CD4-positive, alpha-beta T cell treated with Interleukin-2 at 100 ng/mL for 4 hours (primary cell): ENCODE measurements at places on chromosomes 6 and 20.
A peak's percentile ranks its signal among the peaks of the same experiment; 100 is the strongest.

- no peak for DNase-seq
Measured at GRCh38 chr20:48735112-48735511, 92.7 kb downstream of the PREX1 start.

GRCh38 chr6:24332317-24332716 lies 25.5 kb downstream of the DCDC2 start:
- DNase-seq: no peak

GRCh38 chr6:154156135-154156896 lies 117.3 kb downstream of the OPRM1 start:
- peak; percentile 76 for DNase-seq

GRCh38 chr6:25136854-25137253 lies 142.3 kb upstream of the CARMIL1 start:
- peak; percentile 41 for DNase-seq

GRCh38 chr20:59729506-59729905 lies 125.2 kb downstream of the PHACTR3 start:
- no peak for DNase-seq

- DNase-seq: no peak
Measured at GRCh38 chr6:111731456-111732195, 125.9 kb upstream of the TRAF3IP2 start.

DNA sequence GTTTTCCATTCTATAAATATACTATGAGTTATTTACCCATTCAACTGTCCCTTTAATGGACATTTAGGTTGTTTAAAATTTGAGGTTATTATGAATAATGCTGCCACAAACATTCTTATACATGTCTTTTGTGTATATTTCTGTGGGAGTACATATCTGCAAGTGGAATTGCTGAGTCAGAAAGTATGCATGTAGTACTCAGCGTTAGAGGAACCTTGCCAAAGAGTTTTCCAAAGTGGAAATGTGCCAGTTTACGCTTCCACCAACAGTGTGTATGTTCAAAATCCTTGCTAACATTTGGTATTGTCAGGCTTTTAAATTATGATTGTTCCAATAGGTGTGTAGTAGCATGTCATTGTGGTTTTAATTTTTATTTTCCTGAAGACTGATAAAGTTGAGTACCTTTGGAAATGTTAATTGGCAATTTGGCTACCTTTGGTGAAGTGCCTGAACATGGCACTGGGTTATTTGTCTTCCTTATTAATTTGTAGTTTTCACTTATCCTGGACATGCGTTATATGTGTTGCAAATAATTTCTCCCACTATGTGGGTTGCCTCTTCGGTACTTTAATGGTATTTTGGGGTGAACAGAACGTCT lies 341.2 kb downstream of the CD83 start:
- DNase-seq: no peak

GRCh38 chr6:37555040-37555781 lies 55.5 kb upstream of the CCDC167 start:
- DNase-seq: no peak

DNA sequence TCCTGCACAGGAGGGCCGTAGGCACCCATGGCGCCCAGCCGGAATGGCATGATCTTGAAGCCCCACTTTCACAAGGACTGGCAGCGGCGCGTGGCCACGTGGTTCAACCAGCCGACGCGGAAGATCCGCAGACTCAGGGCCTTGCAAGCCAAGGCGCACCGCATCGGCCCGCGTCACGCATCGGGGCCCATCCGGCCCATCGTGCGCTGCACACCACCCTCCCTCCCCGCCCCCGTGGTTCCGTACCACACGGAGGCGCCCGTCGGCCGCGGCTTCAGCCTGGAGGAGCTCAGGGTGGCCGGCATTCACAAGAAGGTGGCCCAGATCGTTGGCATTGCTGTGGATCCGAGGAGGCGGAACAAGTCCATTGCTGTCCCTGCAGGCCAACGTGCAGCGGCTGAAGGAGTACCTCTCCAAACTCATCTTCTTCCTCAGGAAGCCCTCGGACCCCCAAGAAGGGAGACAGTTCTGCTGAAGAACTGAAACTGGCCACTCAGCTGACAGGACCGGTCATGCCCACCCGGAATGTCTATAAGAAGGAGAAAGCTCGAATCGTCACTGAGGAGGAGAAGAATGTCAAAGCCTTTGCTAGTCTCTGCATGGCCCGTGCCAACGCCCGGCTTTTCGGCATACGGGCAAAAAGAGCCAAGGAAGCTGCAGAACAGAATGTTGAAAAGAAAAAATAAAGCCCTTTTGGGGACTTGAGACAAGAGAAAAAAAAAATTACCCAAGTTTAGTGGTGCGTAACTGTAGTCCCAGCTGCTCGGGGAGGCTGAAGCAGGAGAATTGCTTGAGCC lies 9.9 kb upstream of the NCOA5 start:
- DNase-seq: no peak

- DNase-seq: peak; percentile 14
Measured at GRCh38 chr6:30885999-30886896, 1.9 kb downstream of the DDR1 start.

DNA sequence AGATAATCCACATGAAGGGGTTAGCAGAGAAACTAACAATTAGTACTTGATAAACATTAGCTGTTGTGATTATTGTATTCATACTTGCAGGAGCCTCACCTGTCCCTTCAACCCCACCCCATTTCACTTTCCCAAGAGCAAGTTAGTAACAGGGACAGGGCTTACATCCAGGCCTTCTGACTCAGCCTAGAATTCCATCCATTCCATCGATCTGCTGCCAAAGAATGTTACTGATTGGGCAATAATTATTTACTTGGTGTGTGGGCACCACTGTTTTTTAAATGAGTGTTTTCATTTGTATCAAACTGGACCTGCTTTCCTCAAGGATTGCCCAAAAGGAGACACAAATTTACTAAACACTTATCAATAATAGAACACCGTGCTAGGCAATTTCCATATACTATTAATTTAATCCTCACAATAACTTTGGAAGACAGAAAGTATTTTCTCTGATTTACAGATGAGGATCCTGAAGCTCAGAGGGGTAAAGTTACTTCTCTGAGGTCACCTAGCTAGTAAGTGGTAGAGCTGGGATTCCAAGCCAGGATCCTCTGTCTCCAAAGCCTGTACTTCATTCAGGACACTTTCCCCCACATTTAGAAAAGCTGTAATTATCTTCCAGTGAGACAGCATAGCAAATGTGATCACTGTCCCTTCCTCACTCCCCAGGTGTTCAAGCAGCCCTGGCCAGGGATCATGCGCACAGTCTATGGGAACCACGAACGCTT lies 32.8 kb downstream of the GSS start:
- no peak for DNase-seq

DNA sequence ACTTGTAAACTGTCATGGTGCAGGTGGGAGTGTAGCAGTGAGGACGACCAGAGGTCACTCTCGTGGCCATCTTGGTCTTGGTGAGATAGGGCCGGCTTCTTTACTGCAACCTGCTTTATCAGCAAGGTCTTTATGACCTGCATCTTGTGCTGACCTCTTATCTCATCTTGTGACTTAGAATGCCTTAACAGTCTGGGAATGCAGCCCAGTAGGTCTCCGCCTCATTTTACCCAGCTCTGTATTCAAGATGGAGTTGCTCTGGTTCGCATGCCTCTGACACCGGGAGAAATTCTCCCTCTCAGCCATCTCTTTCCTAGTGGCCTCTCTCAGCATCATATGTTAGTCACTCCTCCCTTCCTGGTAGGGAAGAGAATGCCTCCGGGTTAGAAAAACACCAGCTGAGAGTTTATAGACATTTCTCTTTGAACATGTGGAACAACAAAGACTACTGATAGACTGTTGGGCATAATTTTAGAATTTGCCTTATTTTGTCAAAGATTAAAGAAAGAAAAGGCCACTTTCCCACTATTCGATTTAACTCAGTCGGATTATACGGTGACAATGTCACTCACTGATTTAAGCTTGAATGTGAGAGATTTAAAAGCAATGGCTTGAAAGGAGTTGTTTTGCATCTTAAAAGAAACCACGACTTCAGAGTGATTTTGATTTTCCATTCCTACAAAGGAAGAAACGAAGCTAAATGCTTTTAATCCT lies 67.9 kb upstream of the SNX9 start:
- no peak for DNase-seq

DNA sequence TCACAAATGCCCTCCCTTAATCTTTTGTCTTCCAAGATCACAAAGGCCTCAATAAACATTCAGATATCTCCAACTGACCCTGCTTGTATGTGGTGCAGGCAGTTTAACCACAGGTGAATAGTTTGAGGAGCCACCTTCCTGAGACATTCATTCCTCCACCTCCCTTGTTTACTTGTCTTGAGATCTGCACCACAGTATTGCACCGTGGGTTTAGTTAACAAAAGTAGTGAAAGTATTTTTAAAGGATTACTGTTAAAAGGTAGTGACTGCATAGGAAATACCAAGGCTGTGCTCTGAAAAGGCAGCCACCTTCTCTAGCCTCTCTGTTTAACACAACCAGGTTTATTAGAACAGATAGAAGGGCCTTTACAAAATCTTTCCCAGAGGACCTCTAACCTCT lies 46.5 kb downstream of the SESN1 start:
- DNase-seq: no peak

GRCh38 chr6:53765270-53765669 lies 29.5 kb upstream of the LRRC1 start:
- no peak for DNase-seq

DNA sequence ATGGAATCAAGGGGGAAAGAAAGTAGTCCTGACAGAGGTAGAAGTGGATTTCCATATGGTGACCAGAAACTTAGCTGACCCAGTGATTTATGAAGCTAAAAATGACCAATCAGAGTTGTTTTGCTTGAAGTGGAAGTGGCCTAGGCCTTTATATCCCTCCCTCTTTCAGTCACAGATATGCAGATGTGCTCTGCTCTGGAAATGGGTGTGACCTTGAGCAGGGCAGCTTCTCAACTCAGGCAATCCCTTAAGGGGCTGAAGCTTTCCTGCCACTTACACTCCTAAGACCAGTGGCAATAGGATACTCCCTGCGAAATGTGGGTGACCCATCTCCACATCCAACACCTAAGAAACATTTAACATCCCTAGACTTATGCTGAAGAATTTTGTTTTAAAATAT lies 256.6 kb downstream of the EYS start:
- DNase-seq: no peak

DNA sequence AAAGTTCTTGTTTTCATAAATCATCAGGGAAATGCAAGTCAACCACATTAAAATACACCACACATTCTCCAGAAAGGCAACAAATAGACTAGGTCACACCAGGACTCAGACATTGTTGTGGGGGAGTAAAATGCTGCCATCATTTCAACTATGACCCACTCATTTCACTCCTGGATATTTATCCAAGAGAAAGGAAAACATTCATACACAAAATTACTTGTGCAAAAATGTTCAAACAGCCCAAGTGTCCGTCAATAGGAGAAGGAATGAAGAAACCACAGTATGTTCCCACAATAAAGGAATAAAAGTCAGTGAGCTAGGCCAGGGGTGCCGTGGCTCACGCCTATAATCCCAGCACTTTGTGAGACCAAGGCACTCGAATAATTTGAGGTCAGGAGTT lies 81.5 kb upstream of the QKI start:
- no peak for DNase-seq

DNA sequence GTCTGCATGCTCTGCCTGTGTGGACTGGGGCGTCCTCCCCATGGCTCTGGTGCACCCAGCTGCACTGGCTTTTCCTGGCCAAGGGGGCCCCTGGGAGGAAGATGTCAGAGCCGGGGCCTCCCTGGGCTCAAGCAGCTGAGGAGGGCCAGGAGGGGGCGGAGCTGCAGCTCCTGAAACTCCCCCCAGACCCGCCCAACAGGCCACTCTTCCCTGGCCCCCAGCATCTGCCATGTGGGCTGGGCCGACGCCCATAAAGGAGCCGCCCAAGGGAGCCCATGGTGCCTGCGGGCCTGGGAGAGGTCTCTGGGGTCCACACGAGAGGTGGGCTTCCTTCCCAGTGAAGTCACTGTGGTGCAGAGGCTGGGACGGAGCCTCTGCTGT lies 4.0 kb downstream of the RBBP8NL start:
- DNase-seq: no peak

GRCh38 chr6:25222006-25222678 lies 57.0 kb upstream of the CARMIL1 start:
- DNase-seq: no peak

- DNase-seq: peak; percentile 25
Measured at GRCh38 chr20:43983904-43984361, 69.3 kb downstream of the TOX2 start.

DNA sequence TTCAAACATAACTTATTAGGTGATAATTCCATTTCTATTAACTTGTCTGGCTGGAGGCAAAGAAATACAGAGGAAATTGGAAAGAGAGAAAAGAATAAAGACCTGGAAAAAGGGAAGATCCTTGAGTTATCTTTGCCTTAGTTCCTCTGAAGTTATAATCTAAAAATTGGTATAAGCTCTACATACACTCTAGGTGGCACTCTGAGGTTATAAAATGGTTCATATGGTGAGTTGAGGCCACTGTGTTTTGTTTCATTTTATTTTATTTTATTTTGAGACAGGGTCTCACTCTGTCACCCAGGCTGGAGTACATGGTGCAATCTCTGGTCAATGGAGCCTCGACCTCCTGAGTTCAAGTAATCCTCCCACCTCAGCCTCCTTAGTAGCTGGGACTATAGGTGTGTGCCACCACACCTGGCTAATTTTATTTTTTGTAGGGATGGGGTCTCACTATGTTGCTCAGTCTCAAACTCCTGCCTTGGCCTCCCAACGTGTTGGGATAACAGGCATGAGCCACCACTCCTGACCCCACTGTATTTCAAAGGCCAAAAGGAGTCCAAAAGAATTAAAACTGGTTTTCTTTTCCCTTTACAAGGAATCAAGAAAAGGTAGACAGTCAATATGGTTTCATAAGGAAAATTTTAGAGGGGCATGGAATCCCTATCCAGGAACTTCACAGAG lies 19.4 kb downstream of the GPX6 start:
- DNase-seq: peak; percentile 10

GRCh38 chr20:32585586-32586127 lies 524 bp upstream of the NOL4L start:
- no peak for DNase-seq

- no peak for DNase-seq
Measured at GRCh38 chr20:57944988-57945387, 235.2 kb upstream of the PMEPA1 start.

DNA sequence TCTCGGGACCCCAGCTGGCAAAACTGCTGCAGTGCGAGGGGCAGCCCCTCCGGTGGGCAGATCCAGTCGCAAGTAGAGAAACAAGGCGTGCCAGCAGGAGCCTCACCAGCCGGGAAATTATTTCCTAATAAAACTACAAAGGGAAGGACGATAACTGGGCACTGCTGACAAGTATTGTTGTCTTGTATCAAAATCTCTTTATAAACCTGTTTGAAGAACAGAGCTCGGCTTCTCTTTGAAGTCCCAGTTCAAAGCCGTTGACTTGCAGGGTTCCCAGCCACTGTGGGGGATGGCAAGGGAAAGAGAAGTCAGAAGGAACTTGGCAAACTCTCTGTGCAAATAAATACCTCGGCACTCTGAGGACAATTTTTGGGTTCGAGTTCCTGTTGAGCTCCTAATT lies 504.5 kb downstream of the CD83 start:
- DNase-seq: no peak

GRCh38 chr20:36824142-36824940 lies 50.8 kb upstream of the DSN1 start:
- no peak for DNase-seq

GRCh38 chr20:23613676-23614075 lies 8.0 kb upstream of the CST9 start:
- no peak for DNase-seq
